ENCODE measurements at places on chromosomes 7 and 10. TPM values are rescaled to one million over a fixed set of nuclear protein-coding genes. Genes with fewer than 3 reads are reported as not detected.

Gene NUDT13
- polyA plus RNA-seq: 3.6 TPM

Gene CDH23
- 7.0 TPM for polyA plus RNA-seq

Gene METTL27
- polyA plus RNA-seq: 5.3 TPM

Gene CYP2C19
- polyA plus RNA-seq: not detected

Gene LIPF
- polyA plus RNA-seq: 2.8 TPM

Data from aorta (tissue), 5 donors.